Omental fat pad (tissue), 4 donors: ENCODE measurements at places on chromosomes 7 and 10.

- no peak for DNase-seq
Measured at GRCh38 chr7:121020989-121021969, 32.8 kb downstream of the CPED1 start.

- no peak for DNase-seq
Measured at GRCh38 chr7:33952824-33953223, 47.5 kb downstream of the BMPER start.

- no peak for DNase-seq
Measured at GRCh38 chr10:79220307-79220706, 127.0 kb upstream of the PPIF start.

- DNase-seq, result no peak
Measured at GRCh38 chr7:129924602-129925001, 28.2 kb downstream of the UBE2H start.

DNA sequence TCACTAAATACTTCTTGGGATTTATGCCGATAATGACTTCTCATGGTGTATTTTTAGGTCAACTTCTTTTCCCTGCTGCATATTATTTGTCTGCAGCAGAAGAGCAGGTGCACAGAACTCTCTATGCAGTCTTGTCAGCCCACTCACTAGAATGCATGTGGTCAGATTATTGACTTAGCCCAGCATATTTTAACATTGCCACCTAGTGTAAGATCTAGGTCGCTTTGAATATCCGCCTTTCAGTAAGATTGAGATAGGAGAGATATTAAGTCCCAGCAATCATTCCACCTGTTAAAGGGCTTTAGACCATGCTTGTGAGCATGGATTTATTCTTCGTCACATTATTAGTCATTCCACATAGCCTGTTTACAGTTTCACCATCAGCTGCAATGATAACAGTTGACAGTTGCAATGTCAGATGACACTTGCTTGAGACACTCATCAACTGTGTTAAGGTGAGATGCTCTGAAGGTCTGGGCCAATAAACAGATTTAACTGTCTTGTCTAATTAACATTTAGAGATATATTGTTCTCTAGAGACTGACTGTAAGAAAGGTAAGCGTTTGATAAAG, 491.7 kb downstream of the ARL4A start:
- no peak for DNase-seq

DNA sequence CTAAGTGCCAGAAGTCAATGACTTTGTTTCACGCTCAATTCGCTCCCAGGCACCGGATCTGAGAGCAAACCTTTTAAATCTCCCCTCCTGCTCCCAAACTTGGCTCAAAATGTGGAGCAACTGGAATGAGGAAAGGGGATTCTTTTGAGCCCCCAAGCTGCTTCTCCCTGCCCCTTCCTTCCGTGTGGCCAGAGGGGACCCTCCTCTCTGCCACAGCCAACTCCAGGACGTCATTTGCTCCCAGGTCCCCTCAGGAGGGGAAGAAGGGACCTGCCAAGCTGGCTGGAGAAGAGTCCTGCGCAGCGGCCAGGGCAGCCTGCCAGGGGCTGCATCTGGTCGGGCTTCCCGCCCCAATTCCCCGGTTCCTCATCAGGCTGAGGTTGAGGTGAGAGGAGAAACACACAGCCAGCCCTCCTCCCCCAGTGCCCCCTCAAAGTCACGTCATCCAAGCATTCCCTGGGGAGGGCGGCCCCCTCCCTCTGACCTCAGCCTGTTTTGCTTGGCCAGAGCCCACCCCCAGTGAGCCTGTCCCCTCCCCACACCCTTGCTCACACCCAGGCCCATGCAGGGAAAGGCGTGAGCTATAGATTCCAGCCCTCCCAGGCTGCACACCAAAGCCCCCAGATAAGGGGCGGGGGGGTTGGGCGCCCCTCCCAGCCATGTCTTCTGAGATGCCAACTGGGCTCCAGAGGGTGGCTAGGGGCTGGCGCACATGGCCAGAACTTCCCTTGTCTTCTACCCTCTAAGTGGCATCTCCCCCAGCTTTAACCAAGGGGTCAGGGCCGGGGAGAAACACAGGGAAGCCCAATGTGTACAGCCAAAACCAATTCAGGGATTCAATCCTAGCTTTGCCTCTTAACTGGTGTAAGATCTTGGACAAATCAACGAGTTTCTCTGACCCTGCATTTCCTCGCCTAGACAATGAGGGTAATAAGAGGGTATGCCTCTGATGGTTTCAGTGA, 35.0 kb downstream of the SH3PXD2A start:
- no peak for DNase-seq

DNA sequence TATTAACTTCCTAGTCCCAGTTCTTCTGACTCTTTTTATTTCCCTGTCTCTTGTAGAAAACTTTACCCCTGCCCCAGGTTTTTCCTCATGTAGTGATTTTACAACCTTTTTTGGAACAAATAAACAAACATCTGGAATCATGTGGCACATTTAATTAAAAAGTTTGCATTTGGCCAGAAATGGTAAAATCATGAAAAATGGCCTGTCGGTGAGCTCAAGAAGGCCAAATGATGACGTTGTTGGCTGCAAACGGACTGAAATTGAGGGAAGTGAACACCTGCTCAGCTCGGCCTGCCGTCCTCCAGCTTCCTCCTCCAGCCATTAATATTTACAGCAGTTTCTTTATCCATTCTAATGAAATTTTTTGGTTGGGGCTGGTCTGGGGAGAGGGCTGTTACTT, 902.8 kb downstream of the LRMDA start:
- DNase-seq, result no peak

GRCh38 chr10:97378933-97379921, 21.9 kb downstream of the RRP12 start:
- DNase-seq, result no peak

GRCh38 chr10:130686689-130687300, 550.6 kb downstream of the GLRX3 start:
- no peak for DNase-seq

GRCh38 chr7:112997831-112998230, 88.8 kb downstream of the GPR85 start:
- no peak for DNase-seq

- no peak for DNase-seq
Measured at GRCh38 chr10:99775850-99776249, 6.6 kb upstream of the ABCC2 start.

GRCh38 chr7:90828601-90829000, 232.5 kb downstream of the CDK14 start:
- no peak for DNase-seq

DNA sequence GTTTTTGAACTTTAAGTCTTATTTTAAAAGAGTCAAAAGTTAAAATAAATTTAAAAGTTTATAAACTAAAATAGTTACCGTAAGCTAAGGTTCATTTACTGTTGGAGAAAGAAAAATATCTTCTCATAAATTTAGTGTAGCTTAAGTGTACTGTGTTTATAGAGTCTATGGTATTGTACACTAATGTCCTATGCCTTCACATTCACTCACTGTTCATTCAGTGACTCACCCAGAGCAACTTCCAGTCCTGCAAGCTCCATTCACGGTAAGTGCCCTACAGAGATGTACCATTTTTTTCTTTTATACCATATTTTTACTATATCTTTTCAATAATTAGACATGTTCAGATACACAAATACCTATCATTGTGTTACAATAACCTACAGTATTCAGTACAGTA, 97.6 kb downstream of the PTN start:
- DNase-seq, result no peak
